Stimulated activated CD8-positive, alpha-beta memory T cell treated with anti-CD3 and anti-CD28 coated beads, Interleukin-4, amount 100 ng/mL, for 4 hours (primary cell): ENCODE measurements at places on chromosomes 11 and 22.

DNA sequence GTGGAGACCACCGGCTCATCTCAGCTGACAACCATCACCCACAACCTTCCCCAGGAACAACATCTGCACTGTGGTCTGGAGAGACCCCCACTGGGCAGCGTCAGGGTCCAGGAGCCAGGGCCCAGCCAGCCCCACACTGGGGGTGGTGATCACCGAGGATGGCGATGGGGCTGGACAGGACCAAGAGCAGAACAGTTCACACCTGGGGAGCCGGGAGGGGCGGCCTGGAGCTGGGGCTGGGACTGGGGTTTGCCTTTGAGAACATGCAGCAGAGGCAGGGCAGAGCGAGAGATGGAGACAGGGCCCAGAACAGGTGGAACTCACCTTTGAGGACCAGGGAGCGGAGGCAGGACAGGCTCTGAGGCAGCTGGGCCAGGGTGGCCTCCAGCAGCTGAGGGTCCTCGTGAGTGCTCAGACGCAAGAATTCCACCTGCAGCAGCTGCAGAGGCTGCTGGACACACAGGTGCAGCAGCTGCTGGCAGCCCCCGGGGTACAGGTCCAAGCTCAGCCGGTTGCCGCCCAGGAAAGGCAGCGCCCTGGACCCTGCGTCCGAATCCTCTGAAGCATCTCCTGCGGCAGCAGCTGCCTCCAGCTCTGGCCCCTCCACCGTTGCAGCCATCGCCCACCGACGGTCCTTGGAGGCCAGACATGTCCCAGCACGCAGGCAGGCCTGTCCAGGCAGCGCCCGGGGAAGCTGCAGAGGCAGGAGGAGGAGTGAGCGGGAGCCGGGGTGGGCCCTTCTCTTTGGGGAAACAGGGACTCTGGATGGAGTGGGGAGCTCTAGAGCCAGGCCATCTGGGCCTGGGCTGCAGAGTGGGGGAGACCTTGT lies 1.0 kb downstream of the PIDD1 start:
- no peak for DNase-seq

GRCh38 chr11:11843211-11843621 lies 1.4 kb downstream of the USP47 start:
- DNase-seq = no peak

GRCh38 chr22:25841775-25842174 lies 99.8 kb downstream of the MYO18B start:
- DNase-seq = no peak

DNA sequence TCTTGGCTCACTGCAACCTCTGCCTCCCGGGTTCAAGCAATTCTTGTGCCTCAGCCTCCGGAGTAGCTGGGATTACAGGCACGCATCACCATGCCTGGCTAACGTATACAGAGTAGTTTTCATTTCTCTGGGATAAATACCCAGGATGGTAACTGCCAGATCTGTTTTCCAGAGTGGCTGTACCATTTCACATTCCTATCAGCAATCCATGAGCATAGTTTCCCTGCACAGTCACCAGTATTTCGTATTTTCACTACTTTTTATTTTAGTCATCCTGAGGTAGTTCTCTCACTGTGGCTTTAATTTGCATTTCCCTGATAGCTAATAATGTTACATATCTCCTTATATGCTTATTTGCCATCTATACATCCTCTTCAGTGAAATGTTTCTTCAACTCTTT lies 11.0 kb upstream of the SCARF2 start:
- DNase-seq = no peak

GRCh38 chr11:80733790-80734189 lies 1293.0 kb upstream of the TENM4 start:
- no peak for DNase-seq

DNA sequence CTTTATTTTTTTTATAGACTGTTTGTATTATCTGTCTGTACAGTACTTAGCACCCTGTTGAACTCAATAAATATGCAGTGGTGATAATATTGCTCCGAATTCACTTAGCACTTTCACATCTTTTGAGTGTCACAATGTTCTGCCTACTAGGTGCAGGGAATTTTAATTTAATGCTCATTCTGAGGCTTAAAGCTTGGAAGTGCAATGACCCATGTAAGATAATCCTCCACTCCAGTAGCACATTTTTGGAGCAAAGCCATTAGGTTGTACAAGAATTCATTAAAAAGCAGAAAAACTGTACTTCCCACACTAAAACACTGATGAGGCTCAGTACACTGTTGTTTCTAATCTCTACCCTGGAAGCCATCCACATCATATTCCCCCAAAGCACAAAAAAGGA lies 255.3 kb upstream of the MTNR1B start:
- DNase-seq = no peak

- DNase-seq = no peak
Measured at GRCh38 chr11:63639199-63639832, 25.1 kb upstream of the PLAAT3 start.

DNA sequence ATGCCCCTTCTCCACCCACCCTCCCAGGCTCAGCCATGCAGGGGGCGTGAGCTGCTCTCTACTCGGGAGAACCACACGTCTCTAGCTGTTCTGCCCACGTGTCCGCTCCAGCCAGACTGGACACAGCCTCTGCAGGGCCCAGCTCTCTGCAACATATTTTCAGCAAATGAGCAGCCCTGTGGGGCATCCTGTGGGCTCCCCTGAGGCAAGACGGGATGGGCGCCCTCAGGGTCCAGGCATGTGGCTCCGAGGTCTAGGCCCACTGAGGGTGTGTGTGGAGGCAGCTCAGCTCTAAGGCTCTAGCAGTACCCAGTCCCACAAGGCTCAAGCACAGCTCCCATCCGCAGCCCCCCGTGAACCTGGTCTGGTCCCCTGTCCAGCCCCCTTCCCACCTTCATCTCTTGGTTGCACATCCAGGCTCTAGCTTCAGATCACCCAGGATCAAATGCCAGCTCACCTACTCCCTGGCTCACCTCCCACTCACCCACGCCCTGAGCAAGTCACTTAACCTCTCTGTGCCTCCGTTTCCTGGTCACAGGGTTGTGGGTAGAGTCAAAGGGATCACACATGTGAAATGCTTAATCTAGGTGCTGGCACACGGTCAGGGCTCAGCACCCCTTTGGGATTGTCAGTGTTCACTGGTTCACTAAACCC lies 57.8 kb upstream of the TCF20 start:
- DNase-seq = no peak

- DNase-seq = no peak
Measured at GRCh38 chr11:16867097-16867496, 128.7 kb downstream of the C11orf58 start.

GRCh38 chr11:103714246-103714645 lies 322.2 kb upstream of the DDI1 start:
- no peak for DNase-seq

GRCh38 chr11:100068116-100068515 lies 619.0 kb upstream of the ARHGAP42 start:
- DNase-seq = no peak

DNA sequence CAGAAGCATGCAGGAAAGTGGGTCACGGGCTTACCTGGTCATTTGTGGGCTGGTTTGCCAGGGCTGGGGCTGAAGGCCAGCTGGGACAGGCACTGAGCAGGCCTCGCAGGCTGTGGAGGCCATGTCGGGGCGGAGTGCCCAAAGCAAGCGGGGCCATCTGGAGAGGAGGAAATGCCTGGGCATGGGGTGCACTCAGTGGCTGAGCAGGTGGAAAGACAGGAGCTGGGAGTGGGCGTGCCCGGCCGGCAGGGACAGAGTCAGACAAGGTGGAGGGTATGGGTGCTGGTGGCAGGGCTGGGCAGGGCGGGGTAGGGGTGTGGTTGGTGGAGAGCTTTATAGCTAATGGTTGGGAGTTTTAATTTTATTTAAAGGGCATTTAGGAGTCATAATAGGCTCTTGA lies 27.4 kb downstream of the DAGLA start:
- DNase-seq = no peak

GRCh38 chr22:21876486-21877176 lies 9.2 kb upstream of the MAPK1 start:
- no peak for DNase-seq

- DNase-seq = no peak
Measured at GRCh38 chr11:45225277-45225676, 60.9 kb downstream of the SYT13 start.

GRCh38 chr11:35134403-35135148 lies 4.4 kb upstream of the CD44 start:
- DNase-seq = no peak

DNA sequence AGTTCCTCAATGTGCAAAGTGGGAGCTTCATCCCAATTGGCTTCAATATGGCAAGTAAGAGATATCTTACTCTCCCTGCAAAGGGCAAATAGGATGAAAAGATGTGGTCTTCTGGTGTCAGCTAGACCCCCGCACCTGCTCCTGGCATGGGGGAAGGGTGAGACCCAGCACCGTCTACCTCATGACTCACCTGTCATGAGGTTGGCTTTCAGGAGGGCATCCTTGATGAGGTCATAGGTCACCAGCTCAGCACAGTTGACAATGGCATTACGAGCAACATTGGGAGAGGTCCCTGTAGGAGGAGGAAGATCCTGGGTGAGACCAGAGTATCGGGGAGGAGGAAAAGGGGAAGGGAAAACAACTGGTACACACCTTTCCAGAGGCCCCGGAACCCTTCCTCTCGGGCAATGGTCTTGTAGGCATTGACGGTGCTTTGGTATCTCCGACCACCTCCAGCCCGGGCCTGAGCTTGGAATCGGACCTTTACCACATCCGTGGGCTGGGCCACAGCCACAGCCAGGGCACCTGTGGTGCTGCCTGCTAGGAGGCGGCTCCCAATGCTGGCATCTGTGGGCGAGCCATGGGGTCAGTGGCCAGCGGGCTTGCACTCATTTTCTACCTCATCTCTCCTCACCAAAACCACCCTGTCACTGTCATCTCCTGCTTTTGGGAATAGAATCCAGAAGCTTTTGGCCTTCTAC lies 6.0 kb downstream of the UCP2 start:
- DNase-seq = no peak

GRCh38 chr11:102637731-102638130 lies 12.6 kb upstream of the MMP20 start:
- DNase-seq = no peak

GRCh38 chr11:87432022-87432421 lies 394.3 kb downstream of the TMEM135 start:
- no peak for DNase-seq

- no peak for DNase-seq
Measured at GRCh38 chr11:30435488-30435887, 112.6 kb downstream of the ARL14EP start.

GRCh38 chr22:45602824-45603595 lies 68.6 kb upstream of the ATXN10 start:
- no peak for DNase-seq
